Epithelial cell of prostate (primary cell): ENCODE measurements at places on chromosomes 7 and 10.

DNA sequence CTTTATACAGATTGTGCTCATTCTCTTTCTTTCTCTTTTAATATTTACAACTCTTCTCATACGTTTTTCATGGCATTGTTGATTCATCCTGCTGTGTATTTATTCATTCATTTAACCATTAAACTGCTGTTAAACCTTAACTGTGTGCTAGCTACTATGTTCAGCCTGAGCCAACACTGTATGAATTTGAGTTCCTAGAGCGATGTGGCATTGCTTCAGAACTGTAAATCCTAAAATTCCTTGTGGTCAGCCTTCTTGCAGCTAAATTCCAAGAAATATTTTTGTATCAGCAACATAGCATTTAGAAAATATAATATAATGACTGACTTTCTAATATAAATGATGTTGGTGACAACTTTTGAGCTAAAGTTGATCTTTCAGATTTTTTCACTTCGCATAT, 184.7 kb upstream of the FZD1 start:
- DNase-seq, result no peak

DNA sequence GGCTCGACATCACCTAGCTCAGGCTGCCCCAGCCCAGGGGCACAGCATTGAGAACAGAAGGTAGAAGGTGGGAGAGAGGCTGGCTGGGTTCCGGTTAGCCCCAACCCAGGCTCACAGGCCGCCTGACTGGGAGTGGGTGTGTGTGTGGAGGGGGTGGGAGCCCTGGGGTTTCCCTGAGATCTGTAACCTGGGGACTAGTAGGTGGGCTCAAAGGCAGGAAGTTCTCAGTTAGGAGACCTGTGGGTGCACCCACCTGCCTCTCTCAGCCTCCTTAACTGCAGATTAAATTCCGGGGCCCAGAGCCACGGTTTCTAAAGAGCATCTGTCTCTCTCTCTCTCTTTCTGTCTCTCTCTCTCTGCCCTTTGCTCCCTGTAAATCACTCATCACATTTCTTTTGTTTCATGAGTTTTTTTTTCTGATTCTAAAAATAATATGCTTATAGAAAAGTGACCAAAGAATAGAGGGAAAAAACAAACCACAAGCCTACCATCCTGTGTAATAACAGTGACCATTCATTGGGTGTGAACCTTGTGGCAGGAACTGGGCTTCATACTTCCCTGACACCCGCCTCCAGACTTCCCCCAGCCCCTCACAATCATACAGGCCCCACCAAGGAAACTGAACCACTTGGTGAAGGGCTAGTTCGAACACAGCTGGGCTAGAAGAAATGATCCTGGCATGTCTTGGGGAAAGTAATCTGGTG, 83.4 kb upstream of the SMNDC1 start:
- no peak for DNase-seq

DNA sequence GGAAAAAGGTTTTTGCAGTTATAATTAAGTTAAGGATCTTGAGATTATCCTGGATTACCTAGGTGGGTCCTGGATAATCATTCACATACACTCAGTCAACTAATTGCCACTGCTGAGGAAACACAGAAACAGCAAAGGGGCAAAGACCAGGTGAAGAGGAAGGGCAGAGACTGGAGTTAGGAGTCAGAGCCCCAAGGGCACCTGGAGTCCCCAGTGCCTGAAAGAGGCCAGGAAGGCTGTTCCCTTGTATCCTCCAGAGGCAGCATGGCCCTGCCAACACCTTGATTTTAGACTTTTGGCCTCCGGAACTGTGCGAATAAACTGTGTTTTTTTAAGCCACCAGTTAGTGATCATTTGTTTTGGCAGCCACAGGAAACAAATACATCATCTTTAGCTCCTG, 24.6 kb downstream of the PRR15 start:
- DNase-seq, result no peak

GRCh38 chr7:140165422-140165821, 11.4 kb downstream of the KDM7A start:
- peak; percentile 37 for DNase-seq

DNA sequence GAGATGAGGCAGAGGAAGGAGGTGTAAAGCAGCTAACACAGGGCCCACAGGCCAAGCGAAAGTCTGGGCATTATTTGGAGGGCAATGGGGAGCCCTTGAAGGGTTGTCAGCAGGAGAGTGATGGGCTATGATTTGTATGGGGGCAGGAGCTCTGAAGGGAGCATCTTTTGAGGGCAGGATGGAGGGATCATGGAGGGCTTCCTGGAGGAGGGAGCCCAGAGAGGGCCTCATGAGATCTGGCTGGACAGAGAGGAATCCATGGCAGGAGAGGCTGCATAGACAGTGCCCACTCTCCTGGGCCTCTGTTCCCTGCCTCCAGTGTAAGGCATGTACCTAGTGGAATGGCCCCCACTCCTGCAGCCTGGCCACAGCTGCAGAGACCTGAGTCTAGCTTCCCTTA, 136.6 kb upstream of the PPIF start:
- no peak for DNase-seq

DNA sequence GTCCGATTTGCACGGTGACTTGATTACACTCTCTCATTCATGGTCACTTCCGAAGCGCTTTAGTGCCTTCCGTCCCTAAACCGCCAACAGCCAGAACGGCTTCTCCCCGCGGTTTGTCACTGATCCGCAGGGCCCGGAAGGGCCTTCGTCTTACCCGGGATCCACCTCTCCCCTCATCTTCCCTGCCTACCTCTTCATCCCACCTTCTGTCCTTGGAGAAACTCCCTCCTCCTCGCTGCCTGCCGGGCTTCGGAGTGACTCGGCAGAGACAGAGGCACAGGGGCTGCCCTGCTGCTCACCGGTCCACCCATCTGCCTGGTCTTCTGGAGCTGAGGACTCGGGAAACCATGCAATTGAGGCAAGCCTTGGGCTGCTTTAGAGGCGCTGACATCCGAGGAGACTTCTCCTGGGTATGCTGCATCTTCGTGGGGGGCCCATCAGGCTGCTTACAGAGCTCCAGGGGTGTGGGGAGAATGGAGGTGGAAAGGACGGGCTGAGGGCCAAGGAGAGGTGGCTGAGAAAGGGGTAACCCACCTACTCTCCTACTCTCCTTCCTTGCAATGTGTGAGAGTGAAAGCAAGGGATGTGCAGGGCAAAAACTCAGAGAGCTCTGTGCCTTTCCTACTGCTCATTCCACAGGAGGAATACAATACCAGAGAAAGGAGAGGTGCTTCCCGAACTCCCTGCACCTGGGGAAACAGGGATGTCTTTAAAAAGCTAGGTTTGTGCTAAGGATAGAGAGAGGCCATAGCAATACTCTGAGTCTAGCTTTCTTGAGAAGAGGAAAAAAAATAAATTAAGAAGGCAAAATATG, 1.0 kb upstream of the HOXA11 start:
- no peak for DNase-seq

- DNase-seq, result no peak
These were observed 178.3 kb upstream of the ZMIZ1 start for GRCh38 chr10:78890506-78890905.

GRCh38 chr7:108360058-108360800, 96.0 kb downstream of the NRCAM start:
- no peak for DNase-seq

DNA sequence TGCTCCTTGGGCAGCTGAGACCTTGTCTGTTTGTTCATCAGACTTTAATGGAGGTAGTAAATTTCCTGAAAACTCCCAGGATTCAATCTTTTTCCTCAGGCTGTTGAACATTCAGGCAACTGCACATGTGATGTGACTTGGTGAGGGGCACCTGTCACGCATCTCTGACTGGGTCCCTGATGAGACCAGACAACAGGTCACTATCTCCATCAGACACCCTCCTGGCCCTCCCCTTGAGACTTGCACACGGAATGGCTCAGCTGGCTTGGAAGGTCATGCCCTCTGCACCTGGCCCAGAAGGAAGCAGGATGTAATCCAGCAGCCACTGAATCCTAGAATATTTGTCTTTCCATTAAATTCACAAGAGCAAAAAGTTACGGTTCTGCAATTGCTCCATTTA, 15.9 kb downstream of the AQP1 start:
- no peak for DNase-seq

GRCh38 chr7:148473703-148474480, 116.7 kb upstream of the C7orf33 start:
- no peak for DNase-seq

- DNase-seq, result no peak
These were observed 482 bp upstream of the ERCC6 start for GRCh38 chr10:49539320-49539885.

DNA sequence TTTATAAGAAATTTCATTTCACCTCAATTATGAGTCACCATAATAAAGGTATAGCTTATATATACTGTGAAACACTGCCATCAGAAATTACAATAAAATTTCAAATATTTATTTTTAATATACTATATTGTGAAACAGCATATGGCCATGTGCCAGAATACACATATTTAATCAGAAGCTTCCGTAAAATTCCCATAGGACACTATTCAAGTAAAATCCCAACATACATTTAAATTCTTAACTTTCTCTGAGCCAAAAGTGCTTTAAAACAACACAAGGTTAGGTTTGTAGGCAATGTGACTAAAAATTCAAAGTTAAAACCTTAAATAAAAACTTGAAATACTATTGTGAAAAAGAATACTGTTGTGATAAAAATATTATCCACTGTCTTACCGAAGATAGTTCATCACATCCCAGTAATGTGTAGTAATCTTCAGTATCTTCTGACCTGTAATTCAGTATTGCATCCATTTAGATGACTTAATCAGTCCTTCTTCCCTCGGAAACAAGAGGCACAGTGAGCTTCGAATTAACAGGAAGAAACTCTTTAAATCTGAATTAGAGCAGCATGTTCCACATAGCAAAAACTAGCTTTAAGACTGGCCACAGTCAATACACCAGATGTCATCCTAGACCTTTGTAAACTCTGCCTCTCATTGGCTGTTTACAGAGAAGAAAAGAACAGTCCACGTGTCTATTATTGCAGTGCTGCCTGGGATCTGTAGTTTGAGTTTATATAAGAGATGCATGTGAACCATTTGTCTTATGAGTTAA, at the start of gene DNAJC12:
TSS of gene DNAJC12 (minus strand) at position 648 of the 774 bp plus-strand sequence. CDS start at position 471, 177 bp downstream.
- DNase-seq, result no peak
